ENCODE measurements at places on chromosomes 4 and X. TPM values are rescaled to one million over a fixed set of nuclear protein-coding genes. Genes with fewer than 3 reads are reported as not detected.

GAGE12J gene
- not detected for total RNA-seq

TENM3 gene
- 0.43 TPM for total RNA-seq

SLIT2 gene
- total RNA-seq = 9.6 TPM

CXCL8 gene
- total RNA-seq = not detected

RAB40A gene
- total RNA-seq = 0.73 TPM

FAM9B gene
- not detected for total RNA-seq

NSUN7 gene
- 14.3 TPM for total RNA-seq

DNASE1L1 gene
- 26.3 TPM for total RNA-seq

BBS12 gene
- total RNA-seq = 1.2 TPM

GRIA2 gene
- not detected for total RNA-seq

GRCh38 chr4:95290702-95291101 lies 258.1 kb downstream of the UNC5C start:
- DNase-seq = no peak

DNA sequence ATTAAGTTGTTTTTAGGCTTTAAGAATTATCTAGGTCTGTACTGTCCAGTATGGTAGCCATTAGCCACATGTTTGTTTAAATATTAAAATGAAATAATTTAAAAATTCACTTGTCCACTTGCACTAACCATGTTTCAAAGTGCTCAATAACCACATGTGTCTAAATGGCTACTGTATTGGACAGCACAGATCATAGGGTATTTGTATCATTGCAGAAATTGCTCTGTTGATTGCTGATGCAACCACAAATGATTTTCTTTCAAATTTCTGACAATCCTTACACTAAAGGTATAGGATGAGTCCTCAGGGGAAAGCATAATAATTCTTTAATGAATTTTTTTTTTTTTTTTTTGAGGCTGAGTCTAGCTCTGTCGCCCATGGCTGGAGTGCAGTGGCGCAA lies 84.9 kb downstream of the KDM6A start:
- DNase-seq = no peak

DNA sequence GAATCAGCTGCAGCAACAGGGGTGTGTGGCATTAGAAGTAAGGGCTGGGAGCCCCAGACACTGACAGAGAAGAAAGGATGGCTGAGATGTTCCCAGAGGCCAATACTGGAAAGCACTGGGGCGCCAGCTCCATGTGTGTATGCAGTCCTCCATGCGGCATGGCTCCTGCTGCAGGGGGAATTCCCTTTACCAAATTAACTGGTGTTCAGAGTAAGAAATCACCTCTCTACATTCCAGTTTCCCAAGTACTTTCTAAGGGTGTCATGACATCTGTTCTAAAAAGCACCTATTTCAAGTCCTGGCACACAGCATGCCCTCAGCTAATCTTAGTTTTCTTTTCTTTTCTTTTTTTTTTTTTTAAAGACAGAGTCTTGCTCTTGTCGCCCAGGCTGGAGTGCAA lies 98.0 kb downstream of the MAML3 start:
- no peak for DNase-seq

- peak; percentile 55 for DNase-seq
Observed at GRCh38 chr4:150078041-150078578, at the start of gene DCLK2. DCLK2 (plus strand) TSS chr4:150078445; CDS start chr4:150079028, 583 bp downstream.

DNA sequence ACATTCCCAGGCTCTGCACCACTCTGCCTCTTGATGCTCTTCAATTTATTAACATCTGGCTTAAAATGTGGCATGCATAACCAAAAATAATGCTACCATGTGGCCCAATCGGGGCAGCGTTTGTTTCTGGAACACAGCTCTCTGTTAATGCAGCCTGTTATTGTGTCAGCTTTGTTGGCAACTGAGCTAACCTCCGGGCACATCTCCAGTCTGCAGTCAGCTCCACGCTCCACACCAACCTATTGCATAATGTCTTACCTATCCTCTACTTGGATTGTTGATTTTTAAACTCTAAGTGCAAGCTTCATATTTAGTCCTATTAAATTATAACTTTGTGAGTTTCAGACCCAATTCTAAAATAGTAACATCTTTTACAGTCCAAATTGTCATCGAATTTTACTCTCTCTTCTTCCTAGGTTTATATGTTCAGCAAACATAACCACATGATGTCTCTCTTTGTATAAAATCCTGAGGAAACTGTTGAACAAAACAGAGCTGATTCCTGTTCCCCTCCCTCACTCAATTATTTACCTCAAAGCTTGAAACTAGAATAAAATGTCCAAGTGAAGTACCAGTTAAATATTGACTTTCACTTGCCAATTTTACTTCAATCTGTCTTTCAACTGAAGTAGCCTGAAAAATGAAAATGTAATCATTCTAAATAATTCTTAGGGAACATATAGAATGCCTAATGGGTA lies 92.2 kb upstream of the RAPGEF2 start:
- DNase-seq = peak; percentile 54

- DNase-seq = no peak
Observed at GRCh38 chr4:88204882-88205281, 46.4 kb upstream of the ABCG2 start.

DNA sequence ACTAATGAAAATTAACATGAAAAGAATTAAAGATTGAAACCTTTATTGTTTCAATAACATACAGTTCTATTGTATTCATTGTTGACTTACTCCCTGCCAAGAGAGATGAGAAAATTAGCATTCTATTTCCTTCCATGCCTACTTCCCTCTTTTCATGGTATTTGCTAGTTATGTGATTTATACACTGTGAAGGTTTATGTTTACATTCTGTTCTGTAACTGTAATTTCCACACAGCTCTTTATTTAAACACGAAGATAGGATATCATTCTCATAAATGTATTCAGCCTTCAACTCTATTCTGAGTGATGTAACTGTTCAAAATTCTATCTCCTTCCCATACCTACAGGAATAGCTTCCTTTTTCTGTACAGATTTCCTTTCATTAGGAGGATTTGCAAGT lies 6.6 kb downstream of the CCDC110 start:
- DNase-seq = no peak

- DNase-seq = no peak
Observed at GRCh38 chrX:153766871-153767673, 3.0 kb downstream of the PLXNB3 start.

DNA sequence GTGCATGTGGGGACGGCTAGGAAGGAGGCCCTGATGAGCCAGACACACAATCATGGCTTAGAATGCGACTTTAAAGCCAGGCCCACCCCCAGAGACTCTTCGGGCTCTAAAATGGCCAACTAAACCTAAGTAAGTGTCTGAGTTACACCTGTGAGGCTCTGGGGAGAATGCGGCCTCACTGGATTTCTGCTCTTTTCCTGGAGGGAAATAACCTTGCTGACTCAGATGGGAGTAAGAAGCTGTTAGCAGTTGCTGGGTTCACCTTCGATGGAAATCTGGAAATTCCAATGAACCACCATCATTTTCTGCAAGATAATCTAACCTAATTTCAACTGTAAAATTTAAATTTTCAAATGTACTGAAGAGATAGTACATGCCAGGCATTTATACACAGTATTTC lies 97.6 kb upstream of the MAML3 start:
- DNase-seq = no peak

- no peak for DNase-seq
Observed at GRCh38 chr4:8047837-8048678, 108.4 kb upstream of the AFAP1 start.

DNA sequence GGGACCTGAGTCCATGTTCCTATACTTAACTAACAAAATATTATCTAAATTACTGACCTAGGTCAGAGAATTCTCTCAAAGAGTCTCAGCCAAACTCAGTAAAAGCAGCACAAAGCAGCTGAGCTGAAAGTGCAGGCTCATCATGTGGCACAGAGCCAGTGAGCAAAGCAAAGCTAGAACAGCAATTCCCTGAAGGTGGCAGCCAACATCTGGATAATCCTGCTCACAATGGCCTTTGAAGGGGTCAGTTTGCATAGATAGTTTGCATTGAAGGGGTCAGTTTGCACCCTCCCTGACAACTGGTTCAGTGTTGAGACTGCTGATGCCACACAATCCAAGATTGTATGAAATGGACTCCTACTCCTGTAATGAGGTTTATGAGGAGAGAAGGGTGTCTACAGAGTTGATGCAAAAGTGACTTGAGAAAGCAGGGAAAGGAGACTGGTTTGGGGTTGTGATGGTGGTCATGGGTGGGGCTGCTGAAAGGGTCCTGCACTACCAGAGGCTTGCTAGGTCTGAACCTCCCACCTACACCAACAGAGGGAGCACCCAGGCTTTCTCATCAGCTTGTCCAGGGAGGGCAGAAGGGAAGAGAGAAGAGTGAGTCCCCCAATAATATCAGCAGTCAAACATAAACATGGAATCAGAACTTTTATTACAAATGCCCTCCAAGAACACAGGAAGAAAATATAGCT lies 39.7 kb downstream of the TRIM61 start:
- peak; percentile 78 for DNase-seq

- no peak for DNase-seq
Observed at GRCh38 chrX:57596516-57596915, 4.7 kb downstream of the ZXDB start.

DNA sequence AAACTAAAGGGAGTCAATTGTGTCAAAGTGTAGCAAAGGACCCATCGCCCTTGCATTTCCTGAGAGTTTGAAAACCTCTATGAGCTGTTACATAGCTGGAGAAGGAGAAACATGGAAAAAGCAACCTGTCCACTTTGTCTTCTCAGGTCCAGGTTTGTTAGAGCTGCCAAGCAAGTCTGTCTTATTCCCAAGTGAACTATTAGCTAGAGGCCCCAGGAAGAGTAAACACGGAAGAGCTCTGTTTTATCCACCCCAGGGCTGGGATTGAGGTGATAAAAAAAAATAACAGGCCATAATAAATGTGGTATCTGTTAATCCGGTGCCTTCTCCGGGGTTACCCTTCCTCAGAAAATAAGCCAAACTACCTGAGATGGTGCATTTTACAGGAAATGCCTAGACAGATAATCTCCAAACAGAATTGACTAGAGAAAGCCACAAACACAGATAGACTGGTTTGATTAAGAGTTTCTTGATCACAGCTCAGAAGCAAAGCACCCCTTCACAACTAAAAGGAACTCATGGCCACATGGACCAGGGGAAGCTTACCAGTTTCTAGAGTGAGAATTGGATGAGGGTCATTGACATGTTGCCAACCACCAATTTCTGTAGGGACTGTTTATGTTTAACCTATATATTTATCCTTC lies 35.9 kb upstream of the RELL1 start:
- DNase-seq = peak; percentile 62

GRCh38 chr4:176963121-176963520 lies 170.4 kb upstream of the VEGFC start:
- no peak for DNase-seq

DNA sequence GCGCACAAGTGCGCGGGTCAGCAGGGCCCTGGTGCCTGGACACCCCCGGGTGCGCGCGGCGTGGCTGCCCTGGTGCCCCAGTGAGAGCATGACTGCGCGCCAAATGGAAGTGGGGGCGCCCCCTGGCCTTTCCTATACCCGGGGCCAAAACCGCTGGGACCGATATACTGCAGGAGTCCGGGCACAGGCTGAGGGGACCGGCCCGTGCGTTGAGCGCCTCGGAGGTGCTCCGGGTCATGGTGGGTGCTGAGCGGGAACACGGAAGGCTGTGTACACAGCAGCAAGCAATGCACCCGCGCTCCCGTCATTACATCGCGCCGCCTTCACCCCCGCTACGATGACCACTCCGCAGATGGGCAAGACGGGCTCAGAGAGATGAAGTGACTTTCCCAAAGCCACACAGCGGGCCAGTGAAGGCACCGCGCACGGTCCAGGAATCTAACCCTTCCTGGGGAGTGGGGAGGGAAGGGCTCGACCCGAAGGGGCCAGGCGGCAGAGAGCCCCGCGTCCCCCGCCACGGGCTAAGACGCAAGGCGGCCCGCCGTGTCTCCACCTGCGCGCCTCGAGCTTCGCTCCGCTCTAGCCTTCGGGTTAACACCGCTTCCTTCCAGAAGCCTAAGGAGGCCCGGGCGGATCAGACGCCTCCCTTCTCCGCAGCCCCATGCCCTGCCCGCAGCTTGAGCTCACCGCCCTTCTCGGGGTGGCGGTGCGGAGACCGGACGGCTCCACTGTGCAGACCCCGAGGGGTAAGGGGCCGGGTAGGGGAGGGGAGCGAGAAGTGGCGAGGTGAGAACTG lies 11.3 kb downstream of the HMX1 start:
- DNase-seq = no peak

GRCh38 chr4:79864500-79865200 lies 208.4 kb downstream of the ANTXR2 start:
- no peak for DNase-seq

GRCh38 chr4:112111306-112111705 lies 33.9 kb upstream of the FAM241A start:
- DNase-seq = no peak

GRCh38 chr4:67365661-67366245 lies 179.6 kb downstream of the CENPC start:
- DNase-seq = no peak

GRCh38 chr4:31545755-31546154 lies 825.6 kb downstream of the PCDH7 start:
- DNase-seq = no peak

GRCh38 chrX:74452199-74452481 lies 30.8 kb downstream of the SLC16A2 start:
- DNase-seq = no peak

GRCh38 chr4:7777871-7778509 lies 161.7 kb downstream of the AFAP1 start:
- no peak for DNase-seq

GRCh38 chr4:124304941-124305340 lies 407.6 kb downstream of the ANKRD50 start:
- no peak for DNase-seq
